DMS153 (cell line): ENCODE measurements at places on chromosomes 4 and X.

GRCh38 chrX:50372966-50373365 is 97.7 kb downstream of the DGKK start:
- no peak for DNase-seq

GRCh38 chr4:138910914-138911336 is 104.7 kb upstream of the NOCT start:
- DNase-seq = peak; percentile 99

GRCh38 chr4:137467537-137467936 is 64.8 kb downstream of the PCDH18 start:
- no peak for DNase-seq

DNA sequence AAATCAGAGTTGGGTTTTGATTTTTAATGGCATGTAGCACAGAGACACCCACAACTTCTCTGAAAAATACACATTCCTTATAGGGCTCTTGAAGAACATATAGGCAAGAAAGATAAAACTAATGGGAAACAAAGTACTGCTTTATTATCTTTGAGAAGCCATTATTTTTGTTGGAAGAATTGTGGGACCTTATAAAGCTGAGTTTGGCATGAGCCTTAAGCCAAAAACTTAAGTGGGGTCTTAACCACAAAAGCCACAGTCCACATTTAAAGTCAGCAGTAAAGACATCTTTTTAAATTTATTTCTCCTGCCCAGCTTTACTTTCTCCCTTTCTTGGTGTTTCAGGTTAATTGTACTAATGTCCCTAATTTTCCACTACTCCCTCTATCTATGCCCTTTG is 1297.3 kb downstream of the C4orf33 start:
- no peak for DNase-seq

DNA sequence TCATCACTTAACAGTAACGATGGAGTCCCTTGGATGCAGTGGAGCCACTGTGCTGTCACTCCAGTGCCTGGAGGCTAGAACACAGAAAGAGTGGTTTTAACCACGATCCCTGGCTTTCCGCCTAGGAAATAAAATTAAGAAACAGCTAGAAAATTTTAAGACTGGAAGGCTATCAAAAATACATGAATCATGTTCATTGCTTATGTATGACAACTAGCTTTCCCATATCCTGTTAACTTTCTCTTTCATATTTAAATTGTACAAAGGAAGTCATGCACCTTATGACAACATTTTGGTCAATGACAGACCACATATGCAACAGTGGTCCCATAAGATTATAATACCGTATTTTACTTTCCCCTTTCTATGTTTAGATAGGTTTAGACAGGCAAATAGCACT is 115.1 kb downstream of the GALNTL6 start:
- DNase-seq = no peak

- no peak for DNase-seq
Measured at GRCh38 chr4:156832886-156833285, 138.7 kb downstream of the PDGFC start.

DNA sequence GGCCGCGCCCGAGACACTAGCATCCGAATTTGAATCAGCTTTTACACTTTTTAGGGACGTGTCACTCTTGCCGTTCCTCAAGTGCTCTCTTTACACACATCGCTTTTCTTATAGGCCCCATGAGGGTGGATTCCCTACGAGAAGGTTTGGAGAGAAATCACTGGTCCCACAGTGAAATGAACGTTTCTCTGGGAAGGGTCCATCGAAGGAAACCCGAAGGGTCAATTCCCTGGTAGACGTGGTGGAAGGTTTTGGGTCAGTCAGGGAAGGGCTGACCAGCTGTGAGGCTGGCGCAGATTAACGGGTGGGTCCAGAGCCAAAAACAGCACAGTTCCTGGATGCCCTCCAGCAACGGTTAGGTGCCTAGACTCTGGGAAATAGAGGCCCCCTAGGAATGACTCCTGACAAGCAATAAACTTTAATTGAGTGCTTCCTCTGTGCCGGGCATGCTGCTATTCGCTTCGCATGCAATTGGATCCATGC is 35.9 kb downstream of the ETDC start:
- peak; percentile 18 for DNase-seq

DNA sequence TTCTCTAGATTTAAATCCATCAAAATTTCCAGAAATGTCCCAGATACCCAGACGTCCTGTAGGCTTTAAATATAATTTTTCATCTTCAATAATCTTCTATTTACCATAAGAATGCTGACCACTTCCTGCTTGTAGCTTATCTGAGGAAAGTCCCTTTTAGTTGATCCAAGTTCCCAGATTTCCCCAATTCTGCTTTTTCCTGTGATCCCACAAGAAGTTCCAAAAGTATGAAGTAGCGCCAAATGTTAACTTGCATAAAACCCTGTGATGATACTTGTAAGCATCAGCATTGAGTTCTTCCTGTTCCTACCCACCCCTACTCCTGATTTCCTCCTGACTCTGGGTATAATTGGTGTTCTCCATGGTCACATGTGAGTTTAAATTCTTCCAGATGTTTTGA is 10.6 kb upstream of the TLR8 start:
- DNase-seq = no peak
